ENCODE measurements at places on chromosomes 7 and 10.

DNA sequence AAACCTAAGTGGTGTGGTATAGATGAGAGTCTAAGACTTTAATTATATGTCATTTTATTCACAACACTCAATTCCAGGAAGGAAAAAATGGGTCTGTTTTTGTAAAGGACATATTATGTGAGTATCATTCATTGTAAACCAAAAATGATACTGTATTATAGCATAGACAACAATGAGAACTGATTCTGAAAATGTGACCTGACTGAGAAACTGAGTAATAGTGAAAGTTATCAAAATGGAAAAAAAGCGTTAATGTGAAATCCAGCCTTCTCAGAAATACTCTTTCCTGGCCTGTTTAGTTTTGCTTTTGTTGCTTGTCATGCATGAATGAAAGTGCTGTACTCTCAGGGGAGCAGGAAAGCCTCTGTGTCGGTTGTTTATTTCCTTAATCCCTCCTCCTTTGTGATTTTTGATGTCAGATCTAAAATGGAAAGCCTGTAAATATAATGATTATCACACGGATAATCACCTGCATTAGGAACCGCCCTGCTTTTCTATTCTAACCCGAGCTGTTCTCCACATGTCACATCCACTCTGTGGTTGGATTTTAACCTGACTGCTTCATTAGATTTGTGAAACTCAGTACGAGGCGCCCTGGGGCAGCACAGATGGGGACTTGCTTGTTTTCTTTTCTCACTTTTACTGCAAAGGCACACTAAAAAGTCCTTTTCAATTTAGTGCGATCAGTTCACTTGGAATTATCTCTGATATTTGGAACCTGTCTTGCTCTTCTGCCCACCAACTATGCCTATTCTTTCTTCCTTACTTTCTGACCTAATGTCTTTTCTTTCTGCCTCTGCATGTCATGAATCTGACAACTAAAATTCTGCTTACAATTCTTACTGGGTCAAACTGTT lies 240.9 kb upstream of the KAT6B start:
- peak; percentile 61 for DNase-seq

GRCh38 chr7:1804310-1804709 lies 134.2 kb downstream of the ELFN1 start:
- DNase-seq, result no peak

DNA sequence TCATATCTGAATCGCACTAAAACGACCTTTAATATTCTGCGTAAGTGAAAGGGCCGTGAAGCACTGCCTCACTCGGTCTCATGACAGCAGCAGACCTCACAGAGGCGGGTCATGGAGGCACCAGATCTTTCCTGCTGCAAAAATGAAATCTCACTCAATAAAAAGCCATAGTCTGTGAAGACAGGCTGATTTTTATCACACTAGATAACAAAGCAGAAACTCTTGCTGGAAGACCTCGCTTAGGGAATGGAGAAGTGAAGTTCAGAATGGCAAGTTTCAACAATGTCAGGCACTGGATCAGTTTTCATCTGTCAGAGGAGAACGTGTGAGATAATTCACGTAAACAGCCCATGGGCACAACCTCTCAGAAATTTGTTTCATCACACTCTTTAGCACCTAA lies 8.0 kb downstream of the SEPHS1 start:
- DNase-seq, result no peak

DNA sequence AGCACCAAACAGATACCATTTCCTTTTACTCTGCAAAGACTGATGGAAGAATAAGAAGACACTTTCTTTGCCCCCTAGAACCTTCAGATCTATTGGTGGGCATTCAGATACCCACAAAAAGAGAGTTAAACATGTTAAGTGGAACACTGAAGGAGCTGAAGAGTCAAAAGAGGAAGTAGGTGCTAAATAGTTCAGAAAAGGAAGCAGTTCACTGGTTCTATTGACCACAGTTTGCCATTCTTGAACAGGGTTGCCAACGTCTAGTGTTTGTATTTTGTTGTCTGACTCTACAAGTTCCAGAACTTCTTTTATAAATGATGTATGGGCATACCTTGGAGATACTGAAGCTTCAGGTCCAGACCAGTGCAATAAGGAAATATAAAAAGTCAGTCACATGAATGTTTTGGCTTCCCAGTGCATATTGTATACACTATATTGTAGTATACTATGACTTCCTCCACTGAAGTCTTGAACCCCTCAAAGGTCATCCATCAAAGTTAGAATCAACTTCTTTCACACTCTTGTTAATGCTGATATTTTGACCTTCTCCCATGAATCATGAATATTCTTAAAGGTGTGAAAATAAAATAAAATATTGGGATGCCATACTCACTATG lies 47.5 kb upstream of the AGR3 start:
- DNase-seq, result no peak

DNA sequence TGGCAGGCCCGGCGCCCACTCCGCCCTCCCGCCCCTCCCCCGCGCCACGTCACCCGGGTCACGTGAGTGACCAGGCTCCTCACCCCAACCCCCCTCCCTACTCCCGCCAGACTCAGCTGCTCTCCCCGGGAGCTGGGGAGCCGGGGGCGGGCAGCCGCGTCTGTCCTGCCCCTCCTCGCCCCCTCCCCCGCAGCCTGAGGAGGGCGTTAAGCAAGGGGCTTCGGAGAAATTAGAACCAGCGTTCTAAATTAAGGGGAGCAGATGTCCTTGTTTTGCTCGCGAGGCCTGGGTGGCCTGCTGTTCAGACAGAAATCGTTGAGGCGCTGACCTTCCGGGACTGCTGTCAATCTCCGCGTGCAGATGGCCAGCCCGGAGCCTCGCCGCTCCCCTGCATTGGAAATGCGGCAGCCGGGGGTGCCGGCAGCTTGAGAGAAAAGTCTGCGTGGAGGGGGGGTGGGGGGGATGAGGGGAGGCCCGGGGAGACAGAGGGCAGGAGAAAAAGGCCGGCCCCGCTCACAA lies 102.2 kb upstream of the ZNF438 start:
- DNase-seq, result peak; percentile 71
